ENCODE measurements at places on chromosomes 6 and 20. TPM values are rescaled to one million over a fixed set of nuclear protein-coding genes. Genes with fewer than 3 reads are reported as not detected.

The PRICKLE4 gene
- total RNA-seq = 0.76 TPM

The WFDC10B gene
- not detected for total RNA-seq

The TREML1 gene
- not detected for total RNA-seq

The TMEM181 gene
- total RNA-seq = 15.5 TPM

The MUC21 gene
- not detected for total RNA-seq

The KIF25 gene
- total RNA-seq = not detected

The GNAS-AS1 gene
- total RNA-seq = not detected

The SYCP2 gene
- total RNA-seq = 0.50 TPM

The BPIFB1 gene
- total RNA-seq = not detected

The TREM2 gene
- total RNA-seq = not detected

The ECT2L gene
- total RNA-seq = not detected

The PNLDC1 gene
- 0.06 TPM for total RNA-seq
